ENCODE measurements at places on chromosomes 5 and 9.

GRCh38 chr9:27940535-27940934 lies 367.3 kb upstream of the C9orf72 start:
- no peak for DNase-seq

GRCh38 chr5:106691701-106692100 lies 979.0 kb downstream of the EFNA5 start:
- no peak for DNase-seq

DNA sequence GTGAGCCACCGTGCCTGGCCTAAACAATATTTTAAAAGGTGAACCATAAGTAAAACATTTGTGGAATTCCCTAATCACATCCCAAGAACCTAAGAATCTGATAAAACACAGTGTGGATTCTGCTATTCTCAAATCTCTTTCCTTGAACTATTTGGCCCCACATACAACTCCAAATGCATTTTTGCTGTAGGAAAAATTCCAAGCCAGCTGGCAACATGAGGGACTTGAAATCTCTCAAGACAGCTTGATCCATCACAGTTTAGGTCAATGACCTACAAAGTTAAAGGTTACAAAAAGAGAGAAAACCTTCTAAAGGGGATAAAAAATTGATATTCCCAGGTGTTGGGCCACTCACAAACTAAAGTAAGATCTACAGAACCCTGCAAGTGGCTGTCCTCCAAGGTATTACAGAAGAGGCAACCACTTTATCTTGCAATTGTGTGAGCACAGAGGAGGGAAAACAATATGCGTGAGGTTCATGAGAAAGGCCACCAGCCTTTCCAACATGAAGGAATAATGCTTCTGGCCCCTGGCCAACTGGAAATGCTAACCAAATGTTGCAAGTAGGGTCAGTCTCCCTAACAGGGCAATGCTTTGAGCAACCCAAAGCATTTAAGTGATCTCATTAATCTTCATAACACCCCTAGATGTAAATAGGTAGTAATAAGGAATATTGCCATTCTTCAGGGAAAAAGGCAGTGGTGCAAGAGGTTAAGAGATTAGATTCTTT lies 221.4 kb downstream of the SEMA5A start:
- peak; percentile 11 for DNase-seq

DNA sequence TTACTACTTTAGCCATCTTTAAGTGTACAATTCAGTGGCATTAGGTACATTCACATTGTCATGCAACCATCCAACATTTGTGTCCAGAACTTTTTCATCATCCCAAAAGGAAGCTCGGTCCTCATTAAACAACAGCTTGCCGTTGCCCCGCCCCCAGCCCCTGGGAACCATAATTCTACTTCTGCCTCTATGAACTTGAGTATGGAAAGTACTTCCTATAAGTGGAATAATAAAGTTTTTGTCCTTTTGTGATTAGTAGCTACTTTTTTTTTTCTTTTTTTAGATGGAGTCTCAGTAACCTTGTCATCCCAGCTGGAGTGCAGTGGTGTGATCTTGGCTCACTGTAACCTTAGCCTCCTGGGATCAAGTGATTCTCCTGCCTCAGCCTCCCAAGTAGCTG lies 5.0 kb downstream of the GBGT1 start:
- DNase-seq: no peak

DNA sequence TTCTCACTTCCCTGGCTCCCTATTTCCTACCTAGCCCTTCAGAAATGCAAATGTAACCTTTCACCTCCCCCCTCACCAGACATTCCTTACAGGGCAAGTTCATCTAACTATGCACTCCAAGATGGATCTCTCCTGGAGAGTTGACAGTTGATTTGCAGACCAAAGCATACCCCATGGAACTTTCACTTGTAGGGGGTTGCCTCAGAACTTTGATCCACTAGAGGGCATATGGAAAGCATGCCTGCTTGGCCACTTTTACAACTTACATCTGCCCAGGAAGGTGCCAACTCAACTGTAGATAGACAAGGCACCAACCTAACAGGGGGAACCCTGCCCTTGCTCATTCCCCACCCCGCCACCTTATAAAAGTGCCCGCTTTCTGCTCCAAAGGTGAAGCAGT lies 187.8 kb downstream of the NXNL2 start:
- DNase-seq: peak; percentile 35
